ENCODE measurements at places on chromosomes 4 and X. TPM values are rescaled to one million over a fixed set of nuclear protein-coding genes. Genes with fewer than 3 reads are reported as not detected.

The SLC38A5 gene
- total RNA-seq: 43.8 TPM

The RS1 gene
- total RNA-seq: not detected

The RTL5 gene
- 0.37 TPM for total RNA-seq

The GLRA2 gene
- total RNA-seq: not detected

The HPGD gene
- 1.1 TPM for total RNA-seq

The PAPSS1 gene
- 15.2 TPM for total RNA-seq

The PPP1R2C gene
- not detected for total RNA-seq

The SAGE1 gene
- not detected for total RNA-seq

The CXorf65 gene
- not detected for total RNA-seq

The OSTC gene
- total RNA-seq: 143 TPM

The STS gene
- 1.9 TPM for total RNA-seq

The MAGEE1 gene
- total RNA-seq: 1.4 TPM

The TLR1 gene
- 3.6 TPM for total RNA-seq

The CYLC1 gene
- total RNA-seq: not detected

The NPNT gene
- 0.12 TPM for total RNA-seq

The CABS1 gene
- total RNA-seq: not detected

The GATA1 gene
- total RNA-seq: not detected

The ARSH gene
- not detected for total RNA-seq

The MAGED4B gene
- total RNA-seq: 3.3 TPM

The CXCL11 gene
- total RNA-seq: not detected
